ENCODE measurements at places on chromosomes 4 and X.

- no peak for DNase-seq
Measured at GRCh38 chrX:40644176-40644575, 3.2 kb downstream of the CXorf38 start.

DNA sequence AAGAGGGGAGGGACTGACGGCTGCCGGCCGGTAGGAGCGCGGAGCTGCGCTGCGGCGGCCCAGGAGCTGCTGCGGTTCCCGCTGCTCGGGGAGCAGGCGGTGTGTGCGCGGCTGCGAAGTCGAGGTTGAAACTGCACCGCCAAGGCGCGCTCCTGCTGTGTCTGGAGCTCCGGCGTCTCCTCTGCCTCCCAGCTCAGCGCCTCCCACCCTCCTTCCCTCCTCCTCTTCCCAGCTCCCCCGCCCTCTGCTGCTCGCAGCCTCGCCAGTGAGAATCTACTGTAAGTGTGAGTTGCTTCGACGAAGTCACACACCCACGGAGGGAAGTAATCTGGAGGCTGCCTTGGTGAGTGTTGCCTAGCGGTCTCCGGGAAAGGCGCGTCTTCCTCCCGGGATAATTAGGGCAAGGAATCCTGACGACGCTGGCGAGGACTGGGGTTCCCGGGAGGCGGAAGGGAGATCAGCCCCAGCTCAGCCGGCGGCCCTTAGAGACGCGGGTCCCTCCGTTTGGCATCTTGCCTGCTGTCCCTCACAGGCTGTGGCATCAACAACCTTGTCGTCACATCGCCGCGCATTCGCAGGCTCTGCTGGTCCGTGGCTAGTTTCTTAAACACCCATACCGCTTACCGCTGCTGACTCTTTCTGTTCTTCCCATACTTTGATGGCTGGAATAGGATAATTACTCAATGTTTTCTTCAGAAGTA, at the start of gene EPHA5:
Gene EPHA5, minus strand, starts transcription at position 159 of the 701 bp plus-strand sequence. CDS start 747 bp downstream, outside the sequence.
- peak; percentile 45 for DNase-seq

GRCh38 chr4:44056721-44057151, 391.9 kb downstream of the KCTD8 start:
- DNase-seq, result no peak

DNA sequence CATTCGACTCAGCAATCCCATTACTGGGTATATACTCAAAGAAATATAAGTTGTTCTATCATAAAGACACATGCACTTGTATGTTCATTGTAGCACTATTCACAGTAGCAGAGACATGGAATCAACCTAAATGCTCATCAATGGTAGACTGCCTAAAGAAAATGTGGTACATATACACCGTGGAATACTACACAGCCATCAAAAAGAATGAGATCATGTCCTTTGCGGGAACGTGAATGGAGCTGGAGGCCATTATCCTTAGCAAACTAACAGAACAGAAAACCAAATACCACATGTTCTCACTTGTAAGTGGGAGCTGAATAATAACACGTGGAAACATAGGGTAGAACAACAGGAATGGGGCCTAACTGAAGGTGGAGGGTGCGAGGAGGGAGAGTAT, 44.9 kb downstream of the TMEM131L start:
- DNase-seq, result no peak

GRCh38 chr4:151166636-151167035, 67.2 kb downstream of the RPS3A start:
- peak; percentile 58 for DNase-seq

- DNase-seq, result no peak
Measured at GRCh38 chr4:85970535-85970934, 389.3 kb downstream of the MAPK10 start.
